ENCODE measurements at places on chromosomes 4 and X.

- no peak for DNase-seq
These were observed 48.0 kb upstream of the CASK start for GRCh38 chrX:41971346-41971745.

- no peak for DNase-seq
These were observed 49.0 kb downstream of the AGA start for GRCh38 chr4:177393236-177393635.

DNA sequence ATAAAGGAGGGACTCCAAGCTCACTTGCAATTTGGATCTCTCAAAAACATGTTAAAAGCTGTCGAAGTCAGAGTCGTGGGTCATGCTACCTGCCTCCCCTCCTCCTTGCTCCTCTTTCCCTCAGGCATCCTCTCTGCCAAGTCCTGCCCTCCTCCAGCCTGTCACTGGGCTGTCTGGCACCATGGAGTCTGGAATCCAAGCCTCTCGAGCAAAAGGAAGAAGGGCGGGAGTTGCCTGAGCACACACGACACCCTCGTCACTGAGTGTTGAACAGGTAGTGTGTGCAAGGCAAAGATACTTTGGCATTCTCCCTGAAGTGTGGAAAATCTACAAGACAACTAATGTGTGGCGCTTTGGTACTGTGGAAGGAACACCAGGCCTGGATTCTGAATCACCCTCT lies 62.2 kb downstream of the HAUS3 start:
- no peak for DNase-seq

GRCh38 chrX:11733614-11734013 lies 24.4 kb upstream of the MSL3 start:
- DNase-seq = no peak

- peak; percentile 17 for DNase-seq
These were observed 59.1 kb downstream of the SCD5 start for GRCh38 chr4:82739287-82740190.

DNA sequence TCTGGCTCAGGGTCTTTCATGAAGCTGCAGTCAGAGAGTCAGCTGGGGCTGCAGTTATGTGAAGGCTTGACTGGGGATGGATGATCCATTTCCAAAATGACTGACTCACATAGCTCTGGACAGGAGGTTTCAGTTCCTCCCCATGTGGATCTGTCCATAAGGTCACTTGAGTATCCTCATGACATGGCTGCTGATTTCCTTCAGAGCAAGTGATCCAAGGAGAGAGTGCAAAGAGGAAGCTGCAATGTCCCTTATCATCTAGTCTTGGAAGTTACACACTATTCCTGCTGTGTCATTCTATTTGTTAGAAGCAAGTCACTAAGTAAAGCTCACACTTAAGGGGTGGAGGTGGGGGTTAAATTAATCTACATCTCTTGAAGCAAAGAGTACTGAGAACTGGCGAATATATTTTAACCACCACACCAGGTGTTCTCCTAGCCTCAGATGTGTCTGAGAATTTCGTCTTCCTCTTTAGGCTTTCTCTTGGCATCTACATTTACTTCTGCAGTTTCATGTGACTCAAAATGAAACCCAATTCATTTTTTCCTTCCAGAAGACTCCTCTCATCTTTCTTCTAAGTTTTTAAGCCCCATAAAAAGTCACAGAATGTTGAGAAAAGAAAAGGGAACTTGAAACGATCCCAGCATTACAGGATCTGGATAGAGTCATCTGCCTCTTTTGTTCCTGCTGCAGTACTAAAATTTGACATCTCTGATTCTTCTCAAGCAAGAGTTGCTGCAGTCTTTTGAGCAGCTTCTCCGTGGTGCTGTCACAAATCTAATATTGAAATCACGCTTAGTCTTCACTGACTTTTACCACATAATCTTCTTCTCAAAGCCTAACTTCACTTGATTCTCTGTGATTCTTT lies 3.8 kb upstream of the GRPR start:
- no peak for DNase-seq

DNA sequence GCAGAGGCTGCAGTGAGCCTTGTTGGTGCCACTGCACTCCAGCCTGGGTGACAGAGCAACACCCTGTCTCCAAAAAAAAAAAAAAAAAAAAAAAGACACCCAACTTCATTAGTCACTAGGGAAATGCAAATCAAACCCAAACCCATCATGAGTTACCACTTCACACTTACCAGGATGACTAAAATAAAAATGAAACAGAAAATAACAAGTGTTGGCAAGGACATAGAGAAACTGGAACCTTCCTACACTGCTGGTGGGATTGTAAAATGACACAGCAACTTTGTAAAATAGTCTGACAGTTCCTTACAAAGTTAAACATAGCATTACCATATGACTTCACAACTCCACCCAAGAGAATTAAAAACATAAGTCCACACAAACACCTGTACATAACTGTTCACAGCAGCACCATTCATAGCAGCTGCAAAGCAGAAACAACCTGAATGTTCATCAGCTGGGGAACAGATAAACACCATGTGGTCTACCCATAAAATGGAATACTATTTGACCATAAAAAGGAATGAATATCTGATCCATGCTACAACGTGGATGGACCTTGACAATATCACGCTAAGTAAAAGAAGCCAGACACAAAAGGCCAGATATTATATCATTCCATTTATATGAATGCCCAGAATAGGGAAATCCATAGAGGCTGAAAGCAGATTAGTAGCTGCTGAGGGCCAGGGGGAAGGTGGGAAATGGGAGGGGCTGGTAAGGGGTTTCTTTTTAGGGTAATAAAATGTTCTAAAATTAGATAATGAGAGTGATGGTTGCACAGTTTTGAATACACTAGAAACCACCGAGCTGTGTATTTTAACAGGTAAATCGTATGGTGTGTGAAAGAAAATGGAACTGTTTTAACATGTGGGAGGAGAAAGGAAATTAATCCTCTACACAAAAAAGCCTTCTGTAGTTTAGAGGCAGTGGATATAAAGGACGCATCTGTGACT lies 18.3 kb downstream of the CD99L2 start:
- no peak for DNase-seq

DNA sequence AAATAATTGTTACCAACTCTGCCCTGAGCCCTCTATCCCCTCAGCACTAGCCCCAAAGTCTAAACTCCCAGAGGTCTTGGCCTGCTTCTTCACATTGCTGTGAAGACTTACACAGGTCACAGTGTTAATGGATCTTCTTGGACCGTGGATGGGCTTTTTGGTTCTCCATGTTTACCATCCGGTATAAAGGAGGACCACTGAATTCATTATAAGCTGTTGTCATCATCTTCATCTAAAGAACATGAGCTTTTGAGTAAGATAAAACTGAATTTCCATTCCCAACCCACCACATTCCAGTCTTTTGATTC lies 8.5 kb downstream of the NUDT11 start:
- DNase-seq = no peak

GRCh38 chrX:70262952-70263567 lies 3.1 kb upstream of the P2RY4 start:
- DNase-seq = no peak

- no peak for DNase-seq
These were observed 36.6 kb upstream of the GRPEL1 start for GRCh38 chr4:7104366-7105031.

- DNase-seq = no peak
These were observed 1073.4 kb downstream of the NLGN4X start for GRCh38 chrX:5155301-5155700.

DNA sequence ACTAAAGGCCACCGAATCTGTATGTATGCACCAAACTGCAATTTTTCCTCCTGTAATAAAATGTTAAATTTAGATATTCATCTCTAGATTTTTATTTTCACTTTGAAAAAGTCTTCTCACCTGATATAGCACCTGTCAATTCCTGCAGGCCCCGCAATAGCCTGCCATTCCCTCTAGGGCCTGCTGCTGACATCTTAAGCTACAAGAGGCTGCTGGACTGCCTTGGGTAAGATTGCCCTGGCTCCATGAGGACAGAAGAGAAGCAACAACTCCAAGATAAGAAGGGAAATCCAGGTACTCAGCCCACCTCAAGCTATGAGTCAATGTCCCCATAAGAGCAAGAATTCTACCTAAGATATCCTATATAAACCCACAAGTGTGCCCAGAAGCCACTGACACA lies 230.2 kb upstream of the AGTR2 start:
- DNase-seq = no peak

DNA sequence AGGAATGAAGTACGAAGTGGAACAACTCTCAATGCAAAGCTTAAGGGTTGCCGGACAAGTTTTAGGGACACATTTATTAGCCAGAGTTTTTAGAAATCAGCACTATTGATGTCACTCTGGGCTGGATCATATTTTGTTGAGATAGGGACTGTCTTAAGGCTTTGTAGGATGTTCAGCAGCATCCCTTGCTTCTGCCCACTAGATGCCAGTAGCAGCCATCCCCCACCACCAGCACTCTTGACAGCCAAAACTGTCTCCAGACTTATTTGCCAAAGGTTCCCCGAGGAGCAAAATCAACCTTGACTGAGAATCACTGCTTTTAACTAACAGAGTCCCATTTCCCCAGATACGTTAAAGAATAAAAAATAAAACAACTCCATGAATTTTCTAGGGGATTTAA lies 1497.3 kb downstream of the STIM2 start:
- DNase-seq = no peak
